ENCODE measurements at places on chromosomes 1 and 21. TPM values are rescaled to one million over a fixed set of nuclear protein-coding genes. Genes with fewer than 3 reads are reported as not detected.
A peak's percentile ranks its signal among the peaks of the same experiment; 100 is the strongest.

EXO5 gene
- 6.5 TPM for total RNA-seq

RPL11 gene
- 1,753 TPM for total RNA-seq

RNF223 gene
- not detected for total RNA-seq

ZBTB37 gene
- total RNA-seq, result 5.7 TPM

LMX1A gene
- total RNA-seq, result not detected

HAPLN2 gene
- total RNA-seq, result not detected

CCDC30 gene
- total RNA-seq, result 1.8 TPM

KRTAP8-1 gene
- total RNA-seq, result not detected

TRIM46 gene
- total RNA-seq, result 2.0 TPM

- no peak overlapping the region for H3K4me3 ChIP-seq
- H3K4me1 ChIP-seq, result no peaks in the 10 kb centered on the region
- H3K27me3 ChIP-seq, result peaks cover 2% of the 10 kb centered on the region
- no peak for DNase-seq
- H3K36me3 ChIP-seq, result no peaks in the 10 kb centered on the region
- no peak overlapping the region for H3K27ac ChIP-seq
These were observed 20.7 kb downstream of the PHC2 start for GRCh38 chr1:33410091-33410701.

GRCh38 chr1:26717017-26717491 is 21.2 kb downstream of the ARID1A start:
- H3K27ac ChIP-seq, result peak overlapping the region; percentile 33
- no peaks in the 10 kb centered on the region for H3K27me3 ChIP-seq
- peaks cover 1% of the 10 kb centered on the region for H3K36me3 ChIP-seq
- DNase-seq, result no peak

- no peak for DNase-seq
These were observed 111.1 kb downstream of the ATP1B1 start for GRCh38 chr1:169217636-169218035.

- H3K4me3 ChIP-seq, result no peak overlapping the region
- no peaks in the 10 kb centered on the region for H3K27me3 ChIP-seq
- H3K27ac ChIP-seq, result no peak overlapping the region
- DNase-seq, result no peak
- H3K4me1 ChIP-seq, result no peaks in the 10 kb centered on the region
These were observed 7.4 kb downstream of the WNT2B start for GRCh38 chr1:112516141-112516540.

DNA sequence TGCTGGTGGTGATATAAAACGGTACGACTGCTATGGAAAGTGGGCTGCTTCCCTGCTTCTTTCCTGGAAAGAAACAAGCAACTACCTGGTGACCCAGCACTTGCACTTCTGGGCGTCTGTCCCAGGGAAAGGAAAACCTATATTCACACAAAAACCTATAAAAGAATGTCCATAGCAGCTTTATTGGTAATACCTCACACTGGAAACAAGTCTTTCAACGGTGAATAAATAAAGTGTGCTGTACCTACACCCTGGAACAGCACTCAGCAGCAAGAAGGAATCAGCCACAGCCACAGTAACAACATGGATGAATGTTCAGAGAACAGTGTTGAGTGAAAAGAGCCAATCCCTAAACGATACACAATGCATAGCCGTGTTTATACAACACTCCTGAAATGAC is 19.9 kb downstream of the SLC19A1 start:
- H3K27me3 ChIP-seq, result no peaks in the 10 kb centered on the region
- no peaks in the 10 kb centered on the region for H3K4me1 ChIP-seq
- no peak overlapping the region for H3K27ac ChIP-seq
- H3K4me3 ChIP-seq, result no peak overlapping the region
- H3K36me3 ChIP-seq, result peaks cover 11% of the 10 kb centered on the region
- DNase-seq, result no peak

GRCh38 chr1:54876814-54877213 is 10.2 kb downstream of the DHCR24 start:
- H3K27me3 ChIP-seq, result no peaks in the 10 kb centered on the region
- H3K4me1 ChIP-seq, result no peaks in the 10 kb centered on the region
- no peak overlapping the region for H3K27ac ChIP-seq
- H3K4me3 ChIP-seq, result no peak overlapping the region
- no peak for DNase-seq

DNA sequence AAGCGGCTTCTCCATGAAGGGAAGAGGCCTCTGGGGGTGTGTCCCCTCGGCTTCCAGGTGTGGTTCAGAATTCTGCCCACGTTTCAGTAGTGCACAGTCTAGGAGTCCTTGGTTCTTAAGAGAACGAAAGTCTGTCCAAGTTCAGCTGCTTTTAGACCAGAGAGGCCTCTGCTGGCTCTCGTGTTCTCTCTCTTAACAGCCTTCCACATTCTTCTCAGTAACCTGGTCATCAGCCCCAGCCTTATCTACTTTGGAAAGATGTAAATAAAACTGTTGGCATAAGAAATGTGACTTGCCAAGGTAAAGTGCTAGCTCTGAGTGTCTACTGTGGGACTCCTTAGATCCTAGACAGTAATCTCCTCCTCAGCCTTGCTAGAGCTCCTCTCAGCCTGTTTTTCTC is 15.3 kb upstream of the STUM start:
- DNase-seq, result no peak
- peaks cover 3% of the 10 kb centered on the region for H3K27me3 ChIP-seq
- H3K36me3 ChIP-seq, result no peaks in the 10 kb centered on the region
- no peaks in the 10 kb centered on the region for H3K4me1 ChIP-seq

DNA sequence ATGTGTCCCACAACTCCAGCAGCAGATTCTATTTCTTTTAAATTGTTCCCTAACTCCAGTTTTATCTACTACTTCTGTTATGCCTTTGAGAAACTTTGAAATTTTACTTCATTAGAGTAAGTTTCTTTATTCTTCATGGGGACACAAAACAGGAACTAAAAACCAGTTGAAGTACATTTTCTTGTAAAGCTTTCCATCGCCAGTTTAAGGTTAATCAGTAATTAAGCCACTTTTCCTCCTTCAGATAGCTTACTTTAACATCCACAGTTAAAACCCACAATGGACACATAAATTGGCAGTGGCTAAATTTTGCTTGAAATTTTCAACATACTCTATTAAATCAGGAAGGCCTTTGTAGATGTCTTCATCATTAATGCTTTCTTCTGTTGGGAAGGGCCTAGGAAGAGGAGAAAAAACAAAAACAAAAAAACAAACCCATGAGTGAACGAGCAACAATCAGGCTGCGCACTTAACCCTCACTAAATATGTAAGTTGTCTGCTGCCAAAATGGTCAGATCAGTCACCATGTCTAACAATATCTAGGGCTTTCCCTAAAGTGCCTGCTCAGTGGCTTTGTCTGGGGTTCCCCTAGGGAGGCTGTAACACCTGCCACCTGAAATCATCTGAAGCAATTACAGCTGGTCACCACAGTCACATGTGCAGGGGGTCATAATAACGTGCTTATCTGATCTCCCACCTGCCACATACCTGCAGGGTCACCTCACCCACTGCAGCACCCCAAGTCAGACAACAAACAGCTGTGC is 187.9 kb downstream of the VAV3 start:
- peak; percentile 64 for DNase-seq
- H3K4me3 ChIP-seq, result peak overlapping the region; percentile 6
- no peaks in the 10 kb centered on the region for H3K36me3 ChIP-seq
- peaks cover 11% of the 10 kb centered on the region for H3K4me1 ChIP-seq

- H3K36me3 ChIP-seq, result no peaks in the 10 kb centered on the region
- H3K4me1 ChIP-seq, result no peaks in the 10 kb centered on the region
- no peaks in the 10 kb centered on the region for H3K27me3 ChIP-seq
- DNase-seq, result no peak
- H3K4me3 ChIP-seq, result no peak overlapping the region
- H3K27ac ChIP-seq, result no peak overlapping the region
These were observed 304.1 kb upstream of the NR5A2 start for GRCh38 chr1:199723250-199723956.

DNA sequence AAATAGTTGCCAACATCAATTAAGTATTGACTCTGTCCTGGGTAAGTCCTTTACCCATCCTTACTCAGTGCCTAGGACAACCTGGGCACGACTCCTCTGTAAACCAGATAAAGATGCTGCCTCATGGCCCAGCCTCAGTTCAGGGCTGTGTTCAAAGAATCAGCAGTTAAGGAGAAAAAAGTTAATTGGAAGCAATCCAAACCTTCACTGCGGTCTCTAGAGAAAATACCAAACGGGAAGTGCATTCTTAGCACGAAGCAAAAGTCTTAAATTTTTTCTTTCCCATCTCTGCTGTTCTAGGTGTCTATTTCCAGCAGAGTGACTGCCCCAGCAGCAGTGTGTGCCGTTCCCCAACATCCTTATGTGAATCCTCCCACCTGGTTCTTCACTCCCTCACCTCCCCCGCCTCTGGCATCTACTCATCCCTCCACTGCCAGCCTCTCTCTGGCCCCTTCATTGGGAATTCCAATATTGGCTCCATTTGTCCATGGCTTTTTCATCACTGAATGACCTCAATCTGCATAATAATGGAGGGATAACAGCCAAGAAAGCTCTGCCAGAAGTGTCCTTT is 23.2 kb downstream of the KANK4 start:
- no peak overlapping the region for H3K4me3 ChIP-seq
- H3K27ac ChIP-seq, result no peak overlapping the region
- H3K27me3 ChIP-seq, result peaks cover 4% of the 10 kb centered on the region
- peak; percentile 8 for DNase-seq
- H3K36me3 ChIP-seq, result no peaks in the 10 kb centered on the region

DNA sequence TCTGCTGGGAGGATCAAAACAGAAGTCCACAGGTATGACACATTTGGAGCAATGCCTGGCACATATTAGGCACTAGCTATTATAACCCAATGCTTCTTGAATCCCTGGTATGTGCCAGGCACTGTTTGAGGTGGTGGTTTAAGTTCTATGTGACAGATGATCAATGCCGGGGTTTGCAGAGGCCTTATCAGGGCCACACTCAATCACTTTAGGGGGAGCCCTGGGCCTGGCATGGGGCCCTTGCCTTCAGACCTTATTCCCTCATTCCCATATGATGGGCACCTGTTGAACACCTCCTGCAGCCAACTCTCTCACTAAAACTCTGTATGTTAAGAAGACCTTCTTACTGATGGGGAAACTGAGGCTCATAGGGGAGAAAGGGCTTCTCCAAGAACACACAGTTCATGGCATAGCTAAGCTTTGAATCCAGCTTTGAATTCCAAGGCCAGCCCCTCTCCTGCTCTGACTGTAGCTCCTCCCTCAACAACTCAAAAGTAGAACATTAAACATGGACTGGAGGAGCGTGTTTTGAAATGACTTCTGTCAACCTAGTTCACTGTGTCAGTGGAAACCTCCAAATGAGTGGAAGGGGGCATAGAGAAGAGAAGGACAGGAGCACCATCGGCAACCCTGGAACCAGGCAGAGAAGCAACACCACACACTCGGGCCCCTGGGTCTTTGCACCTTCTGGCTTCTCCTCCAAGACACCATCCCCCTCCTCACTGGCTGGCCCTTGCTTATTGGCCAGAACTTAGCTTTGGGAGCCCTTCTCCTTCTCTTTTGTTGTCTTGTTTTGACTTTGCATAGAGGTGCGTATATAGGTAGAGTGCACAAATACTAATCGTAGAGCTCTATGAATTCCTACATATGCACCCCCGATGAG is 6.6 kb upstream of the IFFO2 start:
- DNase-seq, result no peak
- H3K27me3 ChIP-seq, result peaks cover 2% of the 10 kb centered on the region
- H3K4me1 ChIP-seq, result peaks cover 7% of the 10 kb centered on the region
- no peaks in the 10 kb centered on the region for H3K36me3 ChIP-seq
- no peak overlapping the region for H3K4me3 ChIP-seq
- no peak overlapping the region for H3K27ac ChIP-seq

GRCh38 chr1:22507587-22507986 is 55.7 kb upstream of the EPHA8 start:
- H3K4me3 ChIP-seq, result no peak overlapping the region
- peaks cover 29% of the 10 kb centered on the region for H3K36me3 ChIP-seq
- no peaks in the 10 kb centered on the region for H3K4me1 ChIP-seq

GRCh38 chr1:85799737-85800136 is 91.5 kb upstream of the ZNHIT6 start:
- no peaks in the 10 kb centered on the region for H3K27me3 ChIP-seq
- H3K4me3 ChIP-seq, result no peak overlapping the region
- H3K4me1 ChIP-seq, result no peaks in the 10 kb centered on the region
- DNase-seq, result no peak

DNA sequence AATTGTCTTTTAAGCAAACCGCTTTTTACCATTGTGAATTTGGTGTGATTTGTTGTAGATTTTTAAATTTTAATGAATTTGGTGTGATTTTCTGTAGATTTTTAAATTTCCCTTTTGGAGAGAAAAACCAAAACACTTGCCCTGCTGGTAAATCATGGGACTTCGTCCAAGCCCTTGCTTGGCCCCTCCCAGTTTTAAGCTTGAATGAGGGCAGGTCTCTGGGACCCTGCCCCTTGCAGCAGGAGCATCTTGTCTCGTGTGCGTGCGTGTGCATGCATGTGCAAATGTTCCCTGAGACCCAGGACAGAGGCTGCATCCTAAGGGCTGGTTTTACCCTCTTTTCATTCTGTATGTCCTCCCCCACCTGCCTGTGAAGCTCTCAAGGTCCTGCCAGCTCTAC is 248.6 kb downstream of the GREM2 start:
- H3K27me3 ChIP-seq, result no peaks in the 10 kb centered on the region
- H3K4me1 ChIP-seq, result no peaks in the 10 kb centered on the region
- H3K36me3 ChIP-seq, result no peaks in the 10 kb centered on the region
- no peak overlapping the region for H3K27ac ChIP-seq
- no peak overlapping the region for H3K4me3 ChIP-seq

DNA sequence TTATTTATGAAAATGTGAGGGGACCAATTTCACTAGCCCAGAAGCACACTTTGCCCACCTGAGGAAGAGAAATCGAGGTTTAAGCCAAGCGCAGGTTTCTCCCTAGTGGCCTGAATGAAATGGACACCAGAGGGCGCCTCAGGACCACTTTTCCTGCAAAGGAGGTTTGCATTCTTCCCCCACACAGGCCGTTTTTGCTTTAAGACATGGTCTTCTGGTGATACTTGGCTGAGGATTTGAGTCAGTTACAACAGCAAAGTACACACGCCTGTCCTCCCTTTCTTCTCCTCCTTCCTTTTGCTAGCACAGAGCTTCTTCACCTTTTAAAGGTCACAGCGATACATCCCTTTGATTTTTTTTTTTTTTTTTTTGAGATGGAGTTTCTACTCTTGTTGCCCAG is 5.4 kb downstream of the PLA2G2E start:
- H3K4me3 ChIP-seq, result no peak overlapping the region
- peaks cover 3% of the 10 kb centered on the region for H3K36me3 ChIP-seq
- H3K27ac ChIP-seq, result no peak overlapping the region
- no peaks in the 10 kb centered on the region for H3K27me3 ChIP-seq
- peak; percentile 33 for DNase-seq

- DNase-seq, result no peak
- no peaks in the 10 kb centered on the region for H3K36me3 ChIP-seq
- H3K27me3 ChIP-seq, result no peaks in the 10 kb centered on the region
- H3K4me3 ChIP-seq, result no peak overlapping the region
These were observed 30.0 kb upstream of the SLC19A1 start for GRCh38 chr21:45572231-45572630.

- no peak overlapping the region for H3K27ac ChIP-seq
- no peaks in the 10 kb centered on the region for H3K27me3 ChIP-seq
- H3K4me1 ChIP-seq, result no peaks in the 10 kb centered on the region
- no peak for DNase-seq
- no peak overlapping the region for H3K4me3 ChIP-seq
These were observed 8.9 kb downstream of the ACTRT2 start for GRCh38 chr1:3029991-3030662.

GRCh38 chr1:104648269-104648691 is 898.6 kb downstream of the AMY1C start:
- H3K4me1 ChIP-seq, result no peaks in the 10 kb centered on the region
- no peak overlapping the region for H3K27ac ChIP-seq
- H3K36me3 ChIP-seq, result no peaks in the 10 kb centered on the region
- H3K4me3 ChIP-seq, result no peak overlapping the region
- no peak for DNase-seq

- DNase-seq, result peak; percentile 78
- peaks cover 6% of the 10 kb centered on the region for H3K4me1 ChIP-seq
- H3K27me3 ChIP-seq, result no peaks in the 10 kb centered on the region
- no peak overlapping the region for H3K4me3 ChIP-seq
These were observed 16.9 kb downstream of the ATG4C start for GRCh38 chr1:62800825-62801306.
